ENCODE measurements at places on chromosomes 6 and 20. TPM values are rescaled to one million over a fixed set of nuclear protein-coding genes. Genes with fewer than 3 reads are reported as not detected.

PHACTR1 gene
- 90.5 TPM for total RNA-seq

LHFPL5 gene
- 1.6 TPM for total RNA-seq

ZBTB24 gene
- 13.5 TPM for total RNA-seq

UNC5CL gene
- 0.63 TPM for total RNA-seq

SLC52A3 gene
- not detected for total RNA-seq

MYH7B gene
- 0.31 TPM for total RNA-seq

ARMC2 gene
- total RNA-seq = 17.2 TPM

PSORS1C1 gene
- not detected for total RNA-seq

TMEM74B gene
- 12.5 TPM for total RNA-seq

FOXS1 gene
- not detected for total RNA-seq

LGSN gene
- 0.63 TPM for total RNA-seq

SYCP2L gene
- total RNA-seq = 11.9 TPM
